Progenitor cell of endocrine pancreas (in vitro differentiated cells): ENCODE measurements at places on chromosomes 7 and 10. TPM values are rescaled to one million over a fixed set of nuclear protein-coding genes. Genes with fewer than 3 reads are reported as not detected.

DNA sequence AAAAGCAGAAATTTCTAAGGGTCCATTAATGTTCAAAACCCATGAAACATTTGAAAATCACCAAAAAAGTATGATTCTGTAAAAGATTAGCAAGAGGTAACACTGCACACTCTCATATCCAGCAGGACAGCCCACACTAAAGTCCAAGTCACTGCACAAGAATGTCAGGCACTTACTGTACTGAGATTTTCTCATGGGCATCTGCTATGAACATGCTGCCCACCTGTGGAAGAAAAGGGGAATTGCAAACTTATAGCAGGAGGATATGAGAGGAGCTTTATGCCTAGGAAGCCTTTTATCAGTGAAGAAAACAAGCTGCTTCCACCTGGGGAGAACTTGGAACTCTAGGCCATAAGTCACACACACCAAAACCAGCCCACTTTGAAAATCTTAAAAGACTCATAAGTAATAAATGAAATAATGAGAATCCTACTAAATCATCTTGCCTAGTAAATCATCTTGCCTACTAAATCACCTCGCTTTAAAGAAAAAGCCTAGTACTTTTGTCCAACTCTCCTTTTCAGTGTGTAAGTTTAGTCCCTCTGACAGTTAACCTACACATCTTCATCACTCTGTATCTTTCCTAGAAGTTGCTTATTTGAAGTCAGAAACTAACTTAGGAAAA lies 46.1 kb downstream of the ARMH3 start:
- H3K36me3 ChIP-seq = peaks cover 19% of the 10 kb centered on the region
- peak; percentile 25 for DNase-seq
- H3K27me3 ChIP-seq = no peaks in the 10 kb centered on the region
- H3K27ac ChIP-seq = peak overlapping the region; percentile 20

DNA sequence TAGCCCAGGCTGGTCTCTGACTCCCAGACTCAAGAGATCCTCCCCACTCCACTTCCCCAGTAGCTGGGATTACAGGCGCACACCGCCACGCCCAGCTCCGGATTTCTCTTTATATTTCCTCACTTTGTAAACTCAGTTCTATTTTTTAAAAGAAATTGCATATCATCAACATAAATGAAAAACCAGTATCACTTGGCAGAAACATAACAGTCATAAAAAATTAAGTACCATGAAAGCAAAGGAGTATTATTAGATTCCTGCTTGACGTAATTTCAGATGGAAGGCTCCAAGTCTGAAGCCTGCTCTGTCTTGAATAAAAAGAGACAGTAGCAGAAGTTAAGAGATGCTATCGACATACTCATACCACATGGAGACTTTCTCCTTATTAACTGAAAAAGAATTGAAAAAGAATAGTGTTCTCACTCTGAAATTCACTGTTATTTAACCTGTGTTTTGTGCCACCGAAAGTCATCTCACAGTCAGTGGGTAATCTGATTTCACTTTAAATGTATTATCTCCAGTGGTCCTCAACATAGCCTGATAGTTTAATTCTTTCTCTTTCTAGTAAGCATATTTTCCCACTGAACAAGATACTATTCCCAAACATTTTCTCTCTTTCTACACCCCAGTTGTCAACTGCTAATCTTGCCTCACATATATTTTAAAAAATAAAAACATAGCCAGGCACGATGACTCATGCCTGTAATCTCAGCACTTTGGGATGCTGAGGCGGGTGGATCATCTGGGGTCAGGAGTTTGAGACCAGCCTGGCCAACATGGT lies 40.3 kb upstream of the ADRB1 start:
- H3K4me1 ChIP-seq = no peaks in the 10 kb centered on the region
- no peak overlapping the region for H3K27ac ChIP-seq
- peaks cover 23% of the 10 kb centered on the region for H3K27me3 ChIP-seq
- no peaks in the 10 kb centered on the region for H3K36me3 ChIP-seq
- DNase-seq = no peak
- no peak overlapping the region for H3K4me3 ChIP-seq

DNA sequence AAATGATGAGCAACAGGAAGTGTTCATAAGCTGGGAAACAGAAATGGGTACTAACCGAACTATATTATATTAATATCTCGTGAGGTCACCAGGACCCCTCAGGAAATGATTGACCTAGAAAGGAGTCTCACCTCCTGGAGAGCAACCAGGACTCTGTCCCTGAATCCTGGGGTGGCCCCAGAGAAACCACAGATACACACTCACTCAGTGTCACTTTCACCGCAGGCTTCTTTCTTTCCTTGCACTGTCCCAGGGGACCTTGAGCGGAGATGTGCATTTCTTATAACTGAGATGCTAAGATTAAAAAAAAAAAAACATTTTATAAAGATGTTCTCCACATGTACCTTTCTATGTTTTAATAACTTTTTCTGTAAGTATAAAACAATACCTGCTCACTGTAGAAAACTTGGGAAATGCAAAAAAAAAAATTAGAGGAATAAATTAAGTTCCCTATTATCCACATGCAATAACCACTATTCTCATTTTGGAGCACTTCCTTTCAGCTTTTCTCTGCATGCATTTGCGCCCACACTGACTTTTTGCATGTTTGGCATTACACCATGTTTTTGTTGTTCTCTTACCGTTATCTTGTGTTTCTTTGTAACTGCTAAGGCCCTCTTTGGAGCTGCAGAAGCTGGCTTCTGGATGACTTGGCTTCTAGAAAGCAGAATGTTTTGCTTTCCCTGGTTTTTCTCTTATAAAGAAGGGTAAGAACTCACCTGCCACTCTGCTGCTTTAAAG lies 15.0 kb downstream of the NOD1 start:
- no peak overlapping the region for H3K27ac ChIP-seq
- no peaks in the 10 kb centered on the region for H3K36me3 ChIP-seq
- H3K4me3 ChIP-seq = no peak overlapping the region
- DNase-seq = no peak

DNA sequence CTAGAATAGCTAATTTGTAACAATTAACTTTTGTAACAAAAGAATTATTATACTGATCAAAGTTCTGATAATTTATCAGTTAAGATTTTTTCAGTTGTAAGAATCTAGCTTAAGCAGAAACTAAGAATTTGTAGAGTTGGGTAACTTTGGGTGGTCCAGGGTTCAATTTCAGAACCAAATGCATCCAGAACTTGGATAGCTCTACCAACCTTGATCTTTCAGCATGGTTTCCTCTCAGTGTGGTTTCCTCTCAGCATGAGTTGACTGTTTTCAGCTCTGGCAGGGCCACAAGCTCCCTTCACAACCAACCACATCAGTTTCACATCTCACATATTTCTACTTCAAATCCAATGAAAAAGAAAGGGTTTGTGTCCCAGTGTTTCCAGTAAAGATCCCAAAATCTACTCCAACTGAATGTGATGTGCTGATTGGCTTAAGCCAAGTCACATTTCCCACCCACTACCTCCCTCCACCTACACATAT lies 3.3 kb upstream of the FAS start:
- H3K36me3 ChIP-seq = no peaks in the 10 kb centered on the region
- no peak overlapping the region for H3K27ac ChIP-seq
- DNase-seq = no peak
- peaks cover 46% of the 10 kb centered on the region for H3K27me3 ChIP-seq

- peak overlapping the region; percentile 26 for H3K27ac ChIP-seq
- H3K36me3 ChIP-seq = peaks cover 3% of the 10 kb centered on the region
- no peaks in the 10 kb centered on the region for H3K27me3 ChIP-seq
- no peak overlapping the region for H3K4me3 ChIP-seq
Observed at GRCh38 chr7:99379043-99379577, 4.6 kb downstream of the ARPC1B start.

Gene PRSS2
- total RNA-seq = 3.9 and 5.3 TPM in 2 replicates

DNA sequence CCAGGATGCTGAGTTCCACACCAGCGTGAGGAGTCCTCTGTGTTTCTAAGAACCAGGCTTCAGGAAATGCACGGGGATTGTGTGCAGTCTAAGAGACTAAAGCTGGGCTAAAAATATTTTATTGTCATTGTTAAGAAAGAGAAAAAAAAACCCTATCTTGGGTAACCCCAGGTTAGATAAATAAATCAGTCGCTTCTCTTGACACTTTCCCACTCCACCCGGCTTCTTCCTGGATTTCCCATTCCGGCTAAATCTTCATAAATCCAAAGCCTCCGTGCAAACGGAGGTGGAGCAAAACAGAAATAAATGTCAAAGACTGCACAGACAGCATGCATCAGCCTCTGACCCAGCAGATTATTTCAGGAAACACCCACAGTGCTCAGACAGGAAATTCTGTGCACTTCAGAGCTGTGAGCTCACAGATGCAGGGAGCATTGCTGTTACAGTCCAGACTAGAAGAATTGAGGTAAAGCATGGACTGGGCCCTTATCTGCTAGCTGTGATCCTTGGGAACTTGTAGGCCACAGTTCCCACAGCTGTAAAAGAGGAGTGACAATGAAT lies 44.8 kb upstream of the GRID1 start:
- peaks cover 15% of the 10 kb centered on the region for H3K4me1 ChIP-seq
- H3K4me3 ChIP-seq = no peak overlapping the region
- peaks cover 4% of the 10 kb centered on the region for H3K36me3 ChIP-seq
- peak overlapping the region; percentile 93 for H3K27ac ChIP-seq
- no peaks in the 10 kb centered on the region for H3K27me3 ChIP-seq

- H3K27ac ChIP-seq = no peak overlapping the region
- no peak overlapping the region for H3K4me3 ChIP-seq
- no peak for DNase-seq
- peaks cover 5% of the 10 kb centered on the region for H3K4me1 ChIP-seq
Observed at GRCh38 chr10:72875250-72876055, 18.1 kb upstream of the OIT3 start.

Gene MRC1
- 0.04 TPM in 1 of 2 replicates, not detected in the other for total RNA-seq

- no peaks in the 10 kb centered on the region for H3K27me3 ChIP-seq
- no peak overlapping the region for H3K27ac ChIP-seq
- no peak overlapping the region for H3K4me3 ChIP-seq
- no peaks in the 10 kb centered on the region for H3K36me3 ChIP-seq
- H3K4me1 ChIP-seq = no peaks in the 10 kb centered on the region
Observed at GRCh38 chr7:33243319-33243881, 114.0 kb downstream of the BBS9 start.

Gene AGMO
- 0.19 and 0.27 TPM in 2 replicates for total RNA-seq

Gene MOGAT3
- not detected in 2 replicates for total RNA-seq

Gene GRID2IP
- total RNA-seq = 2.0 and 2.5 TPM in 2 replicates

GRCh38 chr7:16171928-16172327 lies 249.4 kb downstream of the CRPPA start:
- H3K4me1 ChIP-seq = no peaks in the 10 kb centered on the region
- peaks cover 3% of the 10 kb centered on the region for H3K36me3 ChIP-seq
- no peaks in the 10 kb centered on the region for H3K27me3 ChIP-seq

GRCh38 chr10:11612021-11613001 lies 861 bp upstream of the USP6NL start:
- no peaks in the 10 kb centered on the region for H3K36me3 ChIP-seq
- DNase-seq = no peak
- peak overlapping the region; percentile 80 for H3K4me3 ChIP-seq
- H3K27ac ChIP-seq = peak overlapping the region; percentile 65

Gene CCL24
- total RNA-seq = not detected in 2 replicates

Gene NPC1L1
- 21.0 and 21.2 TPM in 2 replicates for total RNA-seq

Gene NRP1
- 33.4 and 37.0 TPM in 2 replicates for total RNA-seq

DNA sequence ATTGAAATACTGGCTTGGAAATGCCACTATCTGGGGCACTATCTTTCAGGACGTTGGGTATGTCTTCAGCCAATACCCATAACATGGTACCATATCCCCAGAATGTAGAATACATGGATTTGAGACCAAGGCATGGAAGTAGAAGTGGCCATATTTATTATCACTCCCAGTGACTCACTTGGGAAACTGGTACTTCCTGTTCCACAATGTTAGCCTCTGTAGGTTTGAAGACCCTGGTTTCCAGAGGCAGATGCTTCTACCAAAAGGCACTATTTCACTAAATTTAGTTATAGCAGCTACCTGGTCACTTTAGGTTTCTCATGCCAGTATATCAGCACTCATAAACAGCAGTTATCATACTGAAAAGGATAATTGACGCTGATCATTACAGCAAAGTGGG lies 184.2 kb downstream of the CCDC71L start:
- no peak overlapping the region for H3K4me3 ChIP-seq
- no peak overlapping the region for H3K27ac ChIP-seq
- H3K36me3 ChIP-seq = no peaks in the 10 kb centered on the region
- no peaks in the 10 kb centered on the region for H3K27me3 ChIP-seq
- H3K4me1 ChIP-seq = peaks cover 4% of the 10 kb centered on the region

Gene HOXA9
- total RNA-seq = not detected in 2 replicates

DNA sequence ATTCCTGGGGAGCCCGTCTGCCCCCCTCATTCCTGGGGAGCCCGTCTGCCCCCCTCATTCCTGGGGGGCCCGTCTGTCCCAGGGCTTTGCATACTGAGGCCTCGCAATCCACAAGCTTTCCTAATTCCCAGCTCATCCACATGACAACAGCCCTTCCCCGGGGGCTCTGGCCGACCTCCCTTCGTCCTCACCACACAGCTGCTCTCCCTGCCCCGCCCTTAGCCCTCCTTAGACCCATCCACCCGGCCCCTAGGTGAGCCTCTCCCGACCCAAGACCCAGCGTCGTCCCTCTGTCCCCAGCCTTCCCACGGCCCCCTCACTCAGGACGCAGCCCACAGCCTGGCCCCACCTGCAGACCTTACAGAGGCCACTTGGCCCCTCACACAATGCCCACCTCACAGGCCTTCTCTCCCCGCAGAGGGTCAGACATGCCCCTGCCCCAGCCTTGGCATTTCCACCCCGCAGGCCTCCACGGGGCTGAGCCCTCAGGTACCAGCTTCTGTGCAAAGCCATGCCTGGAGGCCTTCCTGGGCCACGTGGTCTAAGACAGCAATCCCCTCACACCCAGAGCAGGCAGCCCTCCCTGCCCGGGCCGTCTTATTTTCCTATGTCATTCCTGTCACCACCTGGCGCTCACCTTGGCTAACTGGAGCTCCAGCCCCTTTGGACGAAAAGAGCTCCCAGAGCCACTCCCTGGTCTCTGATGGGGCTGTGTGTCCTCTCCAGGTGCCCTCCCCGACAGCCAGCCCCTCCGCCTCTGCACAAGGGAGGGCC lies 3.5 kb upstream of the FAM20C start:
- H3K27ac ChIP-seq = no peak overlapping the region
- peaks cover 5% of the 10 kb centered on the region for H3K4me1 ChIP-seq
- no peak for DNase-seq
- peaks cover 38% of the 10 kb centered on the region for H3K27me3 ChIP-seq
- H3K4me3 ChIP-seq = no peak overlapping the region
- H3K36me3 ChIP-seq = no peaks in the 10 kb centered on the region

Gene PIP
- not detected in 2 replicates for total RNA-seq

Gene MYO3A
- total RNA-seq = 16.0 and 18.0 TPM in 2 replicates

DNA sequence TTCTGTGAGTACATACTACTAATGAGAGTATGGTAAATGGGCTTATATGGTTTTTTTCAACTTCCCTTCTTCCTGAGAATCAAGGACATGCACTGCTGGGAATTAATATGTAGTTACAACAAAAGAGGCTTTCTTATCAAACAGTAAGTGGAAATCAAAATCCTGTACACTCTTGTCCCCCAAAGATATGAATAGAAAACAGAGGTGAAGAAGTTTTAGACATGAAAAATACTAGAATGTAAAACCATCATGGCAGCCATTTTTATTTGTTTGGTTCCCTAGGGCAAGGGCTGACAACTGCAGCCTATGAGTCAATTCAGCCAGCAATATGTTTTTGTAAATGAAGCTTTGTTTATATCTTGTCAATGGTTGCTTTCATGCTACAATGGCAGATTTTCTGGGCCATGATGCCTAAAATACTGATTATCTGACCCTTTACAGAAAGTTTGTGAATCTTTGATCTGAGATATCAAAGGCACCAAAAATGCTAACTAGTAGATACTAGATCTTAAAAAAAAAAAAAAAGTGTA lies 422.4 kb downstream of the PARD3 start:
- H3K36me3 ChIP-seq = peaks cover 9% of the 10 kb centered on the region
- DNase-seq = no peak
- no peak overlapping the region for H3K27ac ChIP-seq
- H3K27me3 ChIP-seq = no peaks in the 10 kb centered on the region
